Stimulated activated CD4-positive, alpha-beta T cell treated with anti-CD3 and anti-CD28 coated beads, Interleukin-4, amount 100 ng/mL, for 4 hours (primary cell): ENCODE measurements at places on chromosomes 3 and 15.

- peak; percentile 33 for DNase-seq
Observed at GRCh38 chr15:64009798-64010261, 36.5 kb downstream of the DAPK2 start.

DNA sequence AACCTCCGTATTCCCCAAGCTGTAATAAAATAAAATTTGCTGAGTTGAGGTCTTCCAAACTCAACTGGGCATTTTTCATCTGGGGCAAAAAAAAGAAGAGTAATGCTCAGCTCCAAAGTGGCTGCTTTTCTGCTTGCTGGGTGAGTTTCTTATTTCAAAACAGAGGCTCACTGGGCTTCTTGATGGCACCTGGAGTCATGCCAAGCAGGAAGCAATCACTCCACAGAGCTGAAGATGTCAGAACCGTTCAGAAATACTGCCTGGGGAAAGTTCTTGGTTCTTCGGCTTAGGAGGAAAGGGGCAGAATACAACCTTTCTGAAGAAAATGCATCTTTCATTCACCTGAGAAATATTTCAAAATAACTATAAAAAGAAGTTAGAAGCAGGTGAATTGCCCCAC, 4.1 kb downstream of the CCR9 start:
- DNase-seq, result no peak

- DNase-seq, result no peak
Observed at GRCh38 chr3:122825460-122825859, 30.6 kb downstream of the SLC49A4 start.

GRCh38 chr15:90362936-90363212, 10.8 kb downstream of the ZNF774 start:
- no peak for DNase-seq

GRCh38 chr15:76861815-76862397, 43.2 kb downstream of the SCAPER start:
- DNase-seq, result no peak

DNA sequence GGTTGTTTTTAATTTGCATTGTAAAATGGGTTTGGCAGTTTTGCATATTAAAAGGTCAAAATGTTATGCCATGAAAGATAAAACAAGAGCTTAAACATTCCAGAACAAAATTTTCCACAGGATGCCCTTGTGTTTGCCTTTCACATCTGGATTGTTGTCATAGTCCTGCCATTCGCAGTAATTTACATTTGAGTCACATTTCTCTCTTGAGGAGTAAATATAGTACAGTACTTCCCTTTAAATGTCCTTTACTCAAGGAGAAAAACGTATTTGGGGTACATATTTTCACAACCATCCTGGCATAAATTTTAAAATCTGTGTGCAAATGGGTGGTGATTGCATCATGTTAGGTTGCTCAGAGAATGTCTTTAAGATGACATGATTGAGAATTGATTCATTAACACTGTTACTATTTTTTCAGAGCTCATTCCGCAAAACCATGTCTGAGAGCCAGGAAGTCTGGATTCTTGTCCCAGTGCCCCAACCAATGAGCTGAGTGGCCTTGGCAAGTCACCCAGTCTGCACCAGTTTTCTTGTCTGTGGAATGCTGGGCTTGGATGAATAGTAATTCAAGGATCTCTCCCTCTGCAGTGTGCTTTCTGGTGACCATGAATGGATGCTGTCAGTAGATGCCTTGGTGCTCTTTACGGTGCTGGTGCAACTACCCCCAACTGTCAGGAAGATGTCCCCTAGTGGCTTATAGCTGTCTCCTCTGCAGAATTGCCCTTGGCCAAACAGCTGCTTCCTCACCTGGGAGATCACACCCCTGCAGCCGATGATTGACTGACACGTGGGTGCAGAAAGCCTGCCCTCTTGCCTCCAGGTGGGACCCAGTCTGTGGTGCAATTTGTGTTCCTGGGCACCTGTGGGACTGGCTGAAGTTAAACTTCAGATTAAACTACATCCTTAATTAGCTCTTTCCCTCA, 43.0 kb downstream of the ABHD5 start:
- no peak for DNase-seq

DNA sequence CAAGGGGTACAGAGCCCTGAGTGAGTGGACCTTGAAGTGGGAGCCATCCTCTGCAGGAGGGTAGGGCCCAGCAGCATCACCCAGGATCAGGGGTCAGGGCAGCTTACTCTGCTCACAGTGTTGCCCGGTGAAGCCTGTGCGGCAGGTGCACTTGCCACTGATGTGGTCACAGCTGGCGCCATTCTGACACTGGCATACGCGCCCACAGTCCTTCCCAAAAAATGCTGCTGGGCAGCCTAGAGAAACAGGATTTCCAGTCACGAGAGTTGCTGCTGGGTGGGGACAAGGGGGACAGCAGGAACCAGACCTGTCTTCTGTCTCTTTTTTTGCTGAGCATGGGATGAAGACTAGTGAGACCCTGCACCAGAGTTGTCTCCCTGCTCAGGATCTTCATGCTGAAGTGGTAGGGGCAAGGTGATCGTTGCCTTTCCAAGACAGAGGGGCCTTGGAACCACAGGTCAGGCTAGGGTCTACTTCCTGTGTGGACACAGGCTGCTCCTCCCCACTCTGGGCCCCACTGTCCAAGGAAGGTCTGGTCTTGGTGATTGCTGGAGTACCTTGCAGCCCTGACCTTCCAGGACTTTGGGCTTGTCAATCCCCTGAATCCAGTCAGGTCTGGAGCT, 46.9 kb downstream of the RAB11A start:
- DNase-seq, result no peak

DNA sequence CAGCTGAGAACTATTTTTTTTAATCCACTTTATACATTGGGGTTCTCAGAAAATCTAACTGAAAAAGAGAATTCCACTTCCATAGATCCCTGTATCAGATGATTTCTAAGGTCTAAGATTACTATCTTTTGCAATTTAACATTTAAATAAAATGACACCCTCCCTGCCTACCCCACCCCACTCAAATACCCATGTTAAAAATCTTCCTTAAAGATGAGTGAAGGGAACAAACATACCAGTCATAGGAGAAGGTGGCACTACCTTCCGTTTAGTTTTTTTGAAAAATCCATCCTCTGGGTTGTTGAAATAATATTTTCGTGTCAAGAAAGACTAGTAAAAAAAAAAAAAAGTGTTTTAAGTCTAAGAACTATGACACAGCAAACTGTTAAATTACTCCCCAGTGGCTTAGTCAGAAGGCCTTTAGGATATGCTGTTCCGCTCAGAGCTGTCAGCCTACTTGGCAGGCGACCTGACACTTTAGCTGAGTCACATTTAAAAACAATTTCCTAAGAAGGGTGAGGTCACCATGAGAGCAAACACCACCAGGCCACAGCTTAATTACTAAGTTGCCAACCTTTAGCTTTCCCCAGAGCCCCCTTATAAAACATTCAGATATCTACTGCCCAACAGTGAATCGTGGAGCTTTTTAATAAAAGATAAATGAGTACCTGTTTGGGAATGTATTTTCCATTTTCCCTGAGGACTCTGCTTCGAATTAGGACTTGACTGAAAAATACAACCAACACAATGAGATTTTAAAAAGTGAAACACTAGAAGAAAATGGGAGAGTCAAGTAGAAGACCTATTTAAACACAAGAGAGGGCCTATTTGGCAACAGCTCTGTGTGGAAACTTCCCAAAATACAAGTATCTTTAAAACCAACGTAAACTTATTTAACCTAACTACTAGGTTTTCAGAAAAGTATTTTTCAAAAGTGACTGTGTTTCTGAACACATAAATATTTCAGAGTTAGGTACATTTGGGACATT, 9.6 kb downstream of the EMC3 start:
- no peak for DNase-seq

GRCh38 chr3:122977746-122978466, 49.7 kb downstream of the SEMA5B start:
- no peak for DNase-seq

DNA sequence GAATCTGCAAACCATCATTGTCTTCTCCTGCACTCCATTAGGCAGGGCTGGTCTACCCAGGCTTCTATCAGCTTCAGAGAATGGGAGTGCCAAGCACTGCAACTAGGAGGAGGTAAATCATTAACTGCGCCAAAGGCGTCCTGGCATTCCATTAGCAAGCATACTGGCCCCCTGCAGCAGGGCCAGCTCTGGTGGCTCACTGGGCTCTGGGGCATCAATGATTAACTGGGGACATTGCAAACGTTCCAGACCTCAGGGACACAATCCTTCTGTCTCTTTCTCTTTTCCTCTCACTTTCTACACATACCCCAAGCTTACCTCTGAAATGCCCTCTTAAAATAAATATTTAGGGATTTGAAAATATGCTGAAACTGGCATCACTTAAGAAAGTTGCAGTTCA, 129.0 kb downstream of the MYLK start:
- no peak for DNase-seq
